Activated gamma-delta T cell treated with Interleukin-2 at 50 U/mL for 16 hours (primary cell): ENCODE measurements at places on chromosomes 3 and 15.

DNA sequence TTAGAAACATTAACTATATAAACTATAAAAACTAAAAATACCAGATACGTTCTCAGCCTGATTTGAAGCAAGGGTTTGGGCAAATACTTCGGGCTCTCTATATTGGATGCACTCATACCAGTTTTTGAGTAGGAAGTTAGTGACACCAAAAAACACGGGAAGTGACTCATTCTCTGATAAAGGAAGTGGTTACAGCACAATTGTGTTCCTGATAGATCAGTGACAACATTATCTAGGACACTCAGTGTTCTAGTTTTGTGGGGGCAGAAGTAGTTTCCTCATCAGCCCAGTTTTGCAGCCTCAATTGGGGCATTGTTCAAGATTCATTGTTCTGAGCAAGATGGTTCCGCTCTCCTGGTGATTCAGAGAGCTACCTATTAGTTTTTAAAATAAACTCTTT, 469.6 kb upstream of the DPPA4 start:
- DNase-seq = peak; percentile 45

DNA sequence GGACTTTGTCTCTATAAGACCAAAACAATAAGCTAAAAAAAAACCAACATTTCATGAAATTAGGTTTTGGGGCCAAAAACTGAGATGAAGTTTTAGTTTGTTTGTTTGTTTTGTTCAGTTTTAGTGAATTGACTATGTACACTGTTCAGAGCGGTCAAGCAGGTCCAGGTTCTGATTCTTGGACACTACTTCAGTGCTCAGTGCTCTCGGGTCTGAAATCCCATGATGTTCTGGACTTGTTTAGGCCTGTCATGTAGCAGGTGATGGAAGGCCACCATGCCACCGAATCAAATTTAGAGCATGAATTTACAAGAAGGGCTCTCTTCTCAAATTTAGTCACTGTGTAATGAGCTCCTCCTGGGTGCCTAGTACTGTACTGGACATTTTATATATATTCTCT, 45.5 kb downstream of the COL8A1 start:
- no peak for DNase-seq

DNA sequence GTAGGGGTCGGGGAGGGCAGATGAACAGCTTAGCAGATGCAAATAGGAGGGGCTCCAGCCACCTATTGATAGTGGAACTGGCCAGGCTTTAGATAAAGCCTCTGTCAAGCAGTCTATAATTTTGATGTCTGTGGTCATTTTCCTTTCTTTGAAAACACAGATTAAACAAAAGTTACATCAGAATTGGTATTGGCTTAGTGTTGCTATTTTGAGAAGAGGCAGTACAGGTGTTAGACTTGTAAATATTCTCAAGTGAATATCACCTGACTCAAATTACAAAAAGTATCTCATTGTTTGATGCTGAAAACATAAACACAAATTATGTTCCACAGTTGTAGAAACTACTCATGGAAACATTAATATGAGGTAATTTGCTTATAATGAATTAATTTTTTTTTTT, 18.1 kb downstream of the GHRL start:
- no peak for DNase-seq

DNA sequence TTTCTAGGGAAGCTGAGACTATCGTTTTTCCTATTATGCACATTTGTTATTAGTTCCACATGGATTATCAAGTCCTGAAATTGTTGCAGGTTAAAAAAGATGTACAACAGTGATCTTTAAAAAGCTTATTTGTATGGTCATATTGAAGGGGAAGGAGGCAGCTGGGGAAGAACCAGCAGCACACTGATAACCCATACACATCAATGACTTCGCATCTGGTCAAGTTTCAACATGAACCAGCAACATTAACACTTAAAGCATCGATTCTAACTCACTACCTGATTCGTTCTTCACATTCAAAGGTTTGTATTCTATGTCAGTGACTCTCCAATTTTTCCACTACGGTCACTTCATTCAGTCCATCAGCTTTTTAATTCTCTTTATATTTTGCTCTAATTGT, 56.4 kb downstream of the NCEH1 start:
- DNase-seq = no peak

- DNase-seq = no peak
Observed at GRCh38 chr3:71309886-71310285, 273.6 kb downstream of the FOXP1 start.

DNA sequence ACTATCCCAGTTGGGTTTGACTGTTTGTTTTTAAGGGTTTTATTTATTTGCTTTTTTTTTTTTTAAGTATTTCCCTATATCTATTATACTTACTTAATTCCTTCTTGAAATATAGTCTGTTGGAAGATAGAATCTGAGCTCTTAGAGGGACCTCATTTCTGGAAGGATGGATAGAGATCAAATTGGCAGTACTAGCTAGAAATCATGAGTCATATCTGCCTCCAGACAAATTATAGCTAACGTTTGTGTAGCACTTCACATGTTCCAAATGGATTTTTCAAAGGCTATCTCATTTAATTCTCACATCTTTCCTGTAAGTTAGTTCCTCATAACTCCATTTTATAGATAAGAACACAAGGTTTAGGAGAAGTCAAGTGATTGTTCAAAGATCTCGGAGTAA, 384.7 kb downstream of the ZIC1 start:
- DNase-seq = no peak

- DNase-seq = no peak
Observed at GRCh38 chr3:140188285-140188684, 253.3 kb downstream of the CLSTN2 start.

- no peak for DNase-seq
Observed at GRCh38 chr3:29544701-29545363, 264.0 kb downstream of the RBMS3 start.

GRCh38 chr15:41790756-41791546, 16.7 kb downstream of the MAPKBP1 start:
- DNase-seq = no peak

DNA sequence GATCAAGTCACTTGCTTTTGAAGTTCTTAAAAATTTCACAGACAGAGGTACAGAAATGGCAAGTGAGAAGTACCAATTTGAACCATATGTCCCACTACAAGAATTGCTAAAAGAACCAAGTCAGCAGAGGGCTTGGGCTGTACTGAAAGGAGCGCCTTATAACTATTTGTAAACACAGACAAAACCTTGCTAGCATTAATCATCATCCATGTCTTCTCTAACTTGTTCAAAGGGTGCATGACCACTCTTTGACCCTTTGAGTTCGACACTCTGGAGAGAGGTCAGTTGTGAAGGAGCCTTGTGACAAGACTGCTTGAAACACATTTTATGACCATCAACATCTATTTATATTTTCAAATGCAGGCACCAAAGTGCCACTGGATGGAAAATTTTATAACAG, 191.7 kb downstream of the PDZRN3 start:
- no peak for DNase-seq

DNA sequence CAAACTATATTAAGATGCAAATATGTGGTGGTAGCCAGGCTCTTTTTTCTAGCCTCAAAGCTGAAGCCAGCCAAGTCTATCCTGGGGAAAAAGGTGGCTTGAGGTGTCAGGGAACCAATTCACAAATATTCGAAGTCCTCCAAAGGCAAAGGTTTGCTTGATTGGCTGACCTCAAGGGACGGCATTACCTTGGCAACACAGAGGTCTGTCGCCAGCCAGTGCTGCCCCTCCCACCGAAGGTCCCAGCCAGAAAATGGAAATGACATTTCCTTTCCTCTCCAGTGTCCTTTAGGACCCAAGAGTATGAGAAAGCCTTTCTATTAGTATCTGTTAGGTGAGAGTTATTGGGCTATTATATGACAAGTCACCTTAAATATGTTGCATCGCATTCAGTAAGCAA, 96.0 kb upstream of the LIMD1 start:
- no peak for DNase-seq

GRCh38 chr3:67644827-67645226, 9.6 kb downstream of the SUCLG2 start:
- no peak for DNase-seq

DNA sequence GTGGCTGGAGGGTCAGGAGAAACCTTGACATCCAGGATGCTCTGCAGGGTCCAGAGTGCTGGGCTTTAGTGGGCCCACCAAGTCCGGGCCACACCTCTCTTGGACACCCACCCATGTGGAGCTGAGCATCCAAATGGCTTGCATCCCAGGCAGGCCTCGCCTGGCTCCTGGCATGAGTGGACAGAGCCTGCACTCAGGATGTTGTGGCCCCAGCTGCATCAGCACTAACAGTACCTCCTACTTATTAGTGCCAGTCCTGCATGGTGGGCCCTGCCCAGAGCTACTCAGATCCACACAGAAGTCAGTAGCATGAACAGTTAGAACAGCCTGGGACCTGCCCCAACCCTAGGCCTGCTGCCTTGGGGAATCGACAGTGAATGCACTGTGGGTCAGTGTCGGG, 42.2 kb upstream of the MRPS22 start:
- no peak for DNase-seq

GRCh38 chr3:13389378-13389777, 30.7 kb downstream of the NUP210 start:
- no peak for DNase-seq

DNA sequence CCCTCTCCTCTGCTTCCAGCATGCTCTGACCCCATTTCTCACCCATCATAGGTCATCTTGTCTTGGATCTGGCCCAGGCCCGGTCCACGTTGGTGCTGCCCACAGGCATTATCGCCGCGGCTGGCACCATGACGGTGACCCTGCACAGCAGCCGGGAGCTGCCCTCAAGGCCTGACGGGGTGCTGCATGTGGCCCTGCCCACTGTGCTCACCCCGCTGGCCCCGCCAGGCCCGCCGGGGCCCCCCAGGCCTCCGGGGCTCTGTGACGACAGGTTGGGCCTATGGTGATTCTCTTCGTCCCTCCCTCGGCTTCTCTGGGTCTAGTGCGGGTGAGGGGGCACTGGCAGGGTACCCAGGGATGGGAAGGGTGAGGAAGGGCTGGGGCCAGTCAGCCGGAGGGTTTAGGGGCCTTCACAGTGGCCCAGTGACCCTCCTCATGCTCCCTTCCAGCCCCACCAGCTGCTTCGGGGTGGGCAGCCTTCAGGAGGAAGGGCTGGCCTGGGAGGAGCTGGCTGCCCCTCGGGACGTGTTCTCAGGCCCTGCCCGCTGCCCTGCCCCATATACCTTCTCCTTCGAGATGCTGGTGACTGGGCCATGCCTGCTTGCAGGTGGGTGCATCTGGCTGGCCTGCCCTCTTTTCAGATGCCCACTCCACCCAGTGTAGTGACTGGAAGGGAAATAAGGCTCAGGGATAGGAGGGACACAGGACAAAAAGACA, 3.9 kb downstream of the VWA5B2 start:
- DNase-seq = no peak

DNA sequence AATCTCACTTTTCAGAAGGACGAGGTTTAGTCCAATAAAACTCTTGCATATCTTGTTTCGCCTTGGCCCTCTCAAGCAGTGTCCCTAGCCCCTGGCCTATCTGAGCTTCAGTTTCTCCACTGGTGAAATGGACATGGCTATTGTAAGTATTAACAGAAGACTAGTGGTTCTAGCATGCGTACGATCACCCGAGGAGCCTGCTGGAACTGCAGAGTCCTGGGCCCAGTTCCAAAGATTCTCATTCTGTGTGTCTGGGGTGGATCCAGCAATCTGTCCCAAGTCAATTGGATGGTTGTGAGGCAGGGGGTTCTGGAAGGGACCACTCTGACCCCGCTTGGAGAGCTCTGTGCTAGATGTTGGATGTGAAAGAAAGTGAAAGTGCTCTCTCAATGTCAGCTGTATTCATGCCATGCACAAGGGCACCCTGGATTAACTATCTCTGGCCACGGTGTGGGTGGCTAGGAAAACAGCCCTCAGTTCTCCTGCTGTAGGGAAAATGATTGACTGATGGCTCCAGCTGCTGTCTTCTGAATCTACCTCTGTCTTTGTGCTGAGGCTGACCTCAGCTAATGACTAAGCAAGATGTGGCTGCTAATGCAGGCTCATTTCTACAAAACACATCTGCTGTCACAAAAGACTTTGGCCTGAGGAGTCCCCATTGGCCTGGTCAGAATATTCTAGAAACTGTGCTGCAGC, 1.9 kb upstream of the PLA1A start:
- no peak for DNase-seq

GRCh38 chr3:160671231-160671630, 5.7 kb upstream of the ARL14 start:
- no peak for DNase-seq

GRCh38 chr3:129942296-129942695, 32.2 kb upstream of the TRH start:
- peak; percentile 17 for DNase-seq

GRCh38 chr15:80985981-80986380, 3.6 kb downstream of the MESD start:
- DNase-seq = no peak

GRCh38 chr15:65087411-65087810, 10.9 kb downstream of the KBTBD13 start:
- DNase-seq = no peak

DNA sequence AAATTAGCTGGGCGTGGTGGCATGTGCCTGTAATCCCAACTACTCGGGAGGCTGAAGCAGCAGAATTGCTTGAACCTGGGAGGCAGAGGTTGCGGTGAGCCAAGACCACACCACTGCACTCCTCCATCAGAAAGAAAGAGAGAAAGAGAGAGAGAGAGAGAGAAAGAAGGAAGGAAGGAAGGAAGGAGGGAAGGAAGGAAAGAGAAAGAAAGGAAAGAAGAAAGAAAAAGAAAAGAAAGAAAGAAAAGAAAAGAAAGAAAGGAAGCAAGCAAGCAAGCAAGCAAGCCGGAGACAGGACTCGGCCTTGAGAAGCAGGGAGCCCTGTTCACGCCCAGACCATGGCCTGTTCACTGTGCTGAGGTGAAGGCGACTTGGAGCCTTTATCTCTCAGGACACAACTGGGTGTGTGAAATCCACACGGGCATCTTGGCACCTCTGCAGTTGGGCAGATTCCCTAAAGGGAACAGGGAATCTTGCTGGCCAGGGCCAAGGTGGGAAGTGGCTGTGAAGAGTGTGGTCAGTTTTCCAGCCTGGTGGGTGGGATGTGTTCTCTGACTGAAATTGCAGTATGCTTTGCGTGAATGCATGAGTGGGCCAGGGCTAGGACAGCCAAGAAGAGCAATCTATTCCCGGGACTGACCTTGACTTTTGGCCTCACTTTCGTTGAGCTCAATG, 90.3 kb downstream of the CORO2B start:
- no peak for DNase-seq

DNA sequence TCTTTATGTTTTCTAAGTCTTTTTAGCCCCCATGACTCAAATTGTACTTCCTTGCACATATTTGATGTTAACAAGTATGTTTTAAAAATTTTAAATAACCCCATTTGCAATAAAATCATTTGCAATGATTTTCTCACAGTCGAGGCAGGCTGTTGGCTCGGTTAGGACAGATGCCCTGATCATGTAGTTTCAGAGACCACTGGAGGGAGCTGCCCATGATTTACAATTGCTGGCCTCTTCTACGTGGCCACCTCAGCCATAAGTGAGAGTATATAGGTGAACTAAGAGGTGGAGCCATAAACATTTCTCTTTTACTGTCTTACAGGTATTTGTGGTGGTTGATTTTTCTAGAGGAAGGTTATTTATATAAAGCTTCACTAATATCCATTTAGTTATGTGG, 1.7 kb downstream of the DTWD1 start:
- no peak for DNase-seq

DNA sequence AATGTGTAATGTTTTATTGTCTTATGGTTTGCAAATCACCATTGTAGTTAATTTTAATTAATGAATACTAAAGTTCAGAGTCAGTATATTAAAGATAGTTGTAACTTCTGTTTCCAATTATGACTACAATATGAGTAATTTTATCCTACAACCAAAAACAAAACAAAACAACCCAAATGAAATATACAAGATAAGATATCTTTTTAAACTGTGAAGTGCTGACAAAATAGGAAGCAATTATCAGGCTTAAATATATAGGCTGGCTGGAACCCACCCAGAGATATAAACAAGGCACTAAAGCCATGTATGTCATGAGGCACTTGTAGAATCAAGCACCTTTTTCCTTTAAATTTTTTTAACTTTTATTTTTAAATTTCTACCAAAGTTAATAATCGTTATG, 108.6 kb upstream of the LRRFIP2 start:
- DNase-seq = no peak
